ENCODE measurements at places on chromosomes 7 and 10.

- no peak for DNase-seq
Measured at GRCh38 chr7:70183278-70183677, 585.0 kb downstream of the AUTS2 start.

- DNase-seq, result no peak
Measured at GRCh38 chr7:3135626-3136025, 92.0 kb upstream of the CARD11 start.

DNA sequence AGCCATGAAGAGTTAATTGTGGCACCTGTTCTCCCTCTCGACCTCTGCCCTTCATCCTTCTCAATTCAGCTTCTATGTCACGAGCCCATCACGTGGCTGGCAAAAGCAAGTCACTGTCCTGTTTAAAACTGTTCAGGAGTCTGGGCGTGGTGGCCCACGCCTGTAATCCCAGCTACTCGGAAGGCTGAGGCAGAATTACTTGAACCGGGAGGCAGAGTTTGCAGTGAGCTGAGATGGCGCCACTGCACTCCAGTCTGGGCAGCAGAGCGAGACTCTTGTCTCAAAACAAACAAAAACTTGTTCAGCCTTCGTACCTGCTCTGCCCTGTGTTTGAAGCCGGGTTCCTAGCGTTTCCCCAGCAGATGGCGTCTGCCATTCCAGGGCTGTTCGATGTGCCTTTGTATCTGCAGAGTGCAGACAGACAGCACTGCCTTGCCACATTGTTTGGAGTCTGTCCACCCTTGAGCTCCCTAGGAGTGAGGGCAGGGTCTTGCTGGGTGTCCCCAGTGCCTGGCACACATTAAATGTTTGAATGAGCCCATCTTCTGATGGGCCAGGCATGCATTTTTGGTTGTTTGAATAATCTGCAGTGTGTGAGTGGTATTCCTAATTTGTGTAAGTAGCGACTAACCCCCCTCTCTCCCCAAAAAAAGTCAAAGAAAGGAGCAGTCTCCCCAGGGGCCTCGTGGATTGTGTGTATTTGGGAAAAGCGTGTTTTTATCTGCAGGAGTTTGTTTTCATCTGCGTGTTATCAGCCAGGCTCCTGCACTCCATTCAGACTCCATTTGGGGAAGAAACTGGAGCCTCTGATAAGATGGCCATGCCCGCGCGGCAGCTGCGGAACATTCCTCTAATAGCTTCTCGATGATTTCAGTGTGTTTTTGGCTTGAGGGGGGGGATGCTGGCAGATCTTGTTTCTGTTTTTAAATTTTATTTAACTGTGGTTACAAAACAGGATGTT, 61.2 kb downstream of the DNAJB6 start:
- no peak for DNase-seq

DNA sequence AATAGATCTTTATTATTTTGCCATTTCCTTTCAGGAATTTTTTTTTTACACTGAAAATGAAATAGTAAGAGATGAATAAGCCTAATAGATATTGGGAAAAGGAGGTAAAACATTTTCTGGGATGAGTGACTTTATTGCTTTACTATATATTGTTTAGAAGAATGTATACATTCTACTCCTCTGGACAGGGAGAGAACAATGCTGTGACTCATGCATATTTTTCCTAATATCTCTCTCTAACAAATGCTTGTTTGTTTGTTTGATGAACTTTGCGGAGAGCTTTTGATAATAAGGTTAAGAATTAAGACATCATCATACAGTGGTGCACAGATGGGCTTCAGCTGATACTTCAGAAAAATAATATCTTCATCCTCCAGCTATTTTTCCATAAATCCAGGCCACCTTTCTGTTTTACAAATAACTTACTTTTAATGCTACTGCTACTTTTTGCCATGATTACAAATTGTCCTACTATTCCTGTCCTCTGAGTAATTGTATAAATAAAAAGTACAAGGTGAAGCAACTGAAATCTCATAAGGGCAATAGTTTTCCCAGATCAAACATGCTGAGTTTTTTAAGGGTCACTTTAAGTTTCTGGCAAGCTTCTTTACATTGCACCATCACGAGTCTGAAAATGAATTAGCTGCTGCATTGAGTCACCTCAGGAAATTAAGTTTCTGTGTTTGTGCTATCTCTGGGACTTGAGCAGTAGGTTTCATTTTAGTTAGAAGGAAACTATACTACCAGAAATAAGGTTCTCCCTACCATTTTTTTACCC, 207.3 kb upstream of the POT1 start:
- DNase-seq, result no peak

DNA sequence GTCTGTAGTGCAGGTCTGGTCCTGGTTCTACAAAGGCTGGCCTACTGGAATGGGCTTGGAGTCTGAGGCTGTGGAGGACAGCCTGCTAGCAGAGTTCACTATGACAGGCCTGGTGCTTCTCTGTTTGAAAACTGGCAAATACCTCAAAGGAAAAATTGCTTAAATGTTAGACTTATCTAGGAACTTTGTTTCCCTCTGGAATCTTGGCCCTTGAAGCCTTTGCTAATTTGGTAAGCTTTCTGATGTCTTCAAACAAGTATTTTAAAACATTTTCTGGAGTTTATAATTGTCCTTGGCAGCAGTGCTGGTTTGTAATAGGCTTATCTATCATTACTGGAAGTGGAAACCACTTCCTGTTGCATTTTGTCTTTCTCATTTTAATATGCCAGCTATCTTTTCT, 139.7 kb downstream of the TMEM26 start:
- DNase-seq, result no peak

GRCh38 chr10:5902511-5903274, 12.7 kb downstream of the FBH1 start:
- DNase-seq, result no peak

- DNase-seq, result no peak
Measured at GRCh38 chr10:120711860-120712259, 139.3 kb upstream of the WDR11 start.

- DNase-seq, result no peak
Measured at GRCh38 chr7:90955641-90956207, 308.5 kb upstream of the FZD1 start.

GRCh38 chr7:131969560-131969959, 413.1 kb upstream of the PODXL start:
- DNase-seq, result no peak

- no peak for DNase-seq
Measured at GRCh38 chr10:118590334-118590733, 5.1 kb downstream of the PRLHR start.

- DNase-seq, result no peak
Measured at GRCh38 chr10:118397391-118397790, 55.3 kb upstream of the FAM204A start.

DNA sequence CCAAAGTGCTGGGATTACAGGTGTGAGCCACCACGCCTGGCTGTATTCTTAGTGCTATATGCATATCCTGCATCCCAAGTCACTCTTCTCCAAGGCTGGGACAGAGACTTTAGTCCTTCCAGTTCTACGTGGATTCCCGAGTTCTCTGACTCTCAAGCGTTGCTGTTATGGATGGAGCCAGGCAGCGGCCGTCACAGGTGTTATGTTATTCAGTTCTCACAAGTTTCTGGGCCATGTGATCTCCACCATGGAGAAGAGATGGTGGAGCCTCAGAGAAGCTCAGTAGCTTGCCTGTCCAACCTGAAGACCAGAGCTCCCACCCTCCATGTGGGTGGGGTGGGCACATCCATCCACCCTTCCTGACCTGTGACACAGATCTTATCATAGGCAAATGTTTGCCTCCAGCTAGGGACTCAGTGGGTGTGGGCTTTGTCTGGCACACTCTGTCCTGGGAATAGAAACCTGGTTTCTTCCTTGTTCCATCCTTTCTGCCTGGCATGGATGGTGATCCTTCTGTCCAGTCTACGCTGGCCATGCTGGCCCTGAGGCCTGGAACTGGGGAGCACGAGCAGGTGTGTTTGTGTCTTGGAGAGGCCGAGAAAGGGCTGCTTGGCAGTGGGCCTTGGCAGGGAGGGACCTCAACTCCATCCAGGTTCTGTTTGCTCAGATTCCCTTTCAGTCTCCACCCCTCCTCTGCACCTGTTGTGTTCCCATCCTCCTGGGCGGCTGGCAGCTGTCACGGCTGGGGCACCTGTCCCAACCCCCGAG, 55.3 kb downstream of the NEURL1 start:
- no peak for DNase-seq

GRCh38 chr10:64358907-64359306, 837.7 kb downstream of the REEP3 start:
- DNase-seq, result no peak

DNA sequence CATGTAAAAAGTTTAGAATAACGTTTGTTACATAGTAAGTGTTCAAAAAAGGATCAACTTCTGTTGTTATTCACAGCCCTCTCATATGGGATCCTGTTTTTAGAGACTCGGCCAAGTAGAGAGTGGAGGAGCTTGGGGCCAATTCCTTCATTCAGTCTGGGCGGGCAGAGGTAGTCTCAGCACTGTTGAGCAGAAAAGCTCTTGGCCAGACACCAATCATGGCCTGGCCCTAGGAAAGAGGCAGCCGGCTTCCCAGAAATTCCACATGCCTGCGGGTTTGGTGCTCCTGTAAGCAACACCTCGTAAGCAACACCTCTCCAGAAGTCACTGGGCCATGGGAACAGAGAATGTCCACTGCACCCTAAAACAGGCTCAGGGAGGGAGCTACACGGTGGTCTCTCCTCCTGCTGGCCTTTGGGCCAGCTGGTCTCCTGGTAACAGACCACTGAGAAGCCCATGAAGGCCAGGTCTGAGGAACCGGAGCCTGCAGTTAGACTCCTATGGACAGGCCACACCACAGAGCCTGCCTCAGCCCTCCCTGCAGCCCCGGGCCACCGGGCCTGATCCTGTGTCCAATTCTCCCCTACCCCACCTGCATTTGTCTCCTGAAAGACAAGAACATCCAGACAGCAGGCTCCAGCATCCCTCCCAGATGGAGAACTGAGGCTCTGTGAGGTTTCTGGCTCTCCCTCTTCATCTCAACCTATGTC, 149.1 kb downstream of the GRID1 start:
- DNase-seq, result no peak

GRCh38 chr7:18515067-18515466, 19.5 kb downstream of the HDAC9 start:
- DNase-seq, result no peak

DNA sequence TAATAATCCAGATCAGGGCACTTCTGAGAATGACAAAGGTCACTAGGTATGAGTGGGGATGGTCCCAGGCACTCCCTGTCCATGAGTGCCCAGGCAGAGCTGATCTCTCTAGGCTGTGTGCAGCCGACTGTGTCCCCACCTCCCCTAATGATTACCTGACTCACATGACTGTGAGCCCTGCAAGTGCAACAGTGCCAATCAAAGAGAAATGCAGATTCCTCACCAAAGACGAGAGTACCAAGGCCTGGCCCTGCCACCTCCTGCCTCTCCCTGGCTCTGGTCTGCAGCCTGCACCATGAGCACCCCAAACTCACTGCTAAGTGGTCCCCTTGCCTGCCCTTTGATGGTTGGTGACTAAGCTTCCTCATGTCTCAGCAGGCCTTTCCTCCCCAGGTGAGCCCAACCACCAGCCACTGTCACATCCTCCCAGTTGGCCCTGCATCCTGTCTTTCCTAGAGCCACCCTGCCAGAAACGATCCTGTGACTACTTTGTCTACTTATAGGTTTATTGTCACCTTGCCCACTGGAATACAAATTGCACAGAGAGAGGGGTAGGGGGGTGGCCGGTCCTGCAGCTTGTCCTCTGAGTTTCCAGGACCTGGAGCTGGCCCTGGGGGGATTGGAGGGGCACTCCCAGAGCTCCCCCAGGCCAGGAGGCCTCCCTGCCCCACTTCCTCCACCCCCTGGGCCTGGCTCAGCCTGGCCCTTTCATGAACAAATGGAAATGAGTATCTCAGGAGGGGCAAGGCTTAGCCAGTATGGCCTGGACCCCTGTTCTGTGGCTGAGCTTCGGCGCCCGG, 22.4 kb upstream of the GDF10 start:
- peak; percentile 14 for DNase-seq

- DNase-seq, result no peak
Measured at GRCh38 chr10:103554488-103555324, 61.2 kb downstream of the NEURL1 start.

- DNase-seq, result no peak
Measured at GRCh38 chr10:72075376-72076115, 12.8 kb downstream of the SPOCK2 start.

DNA sequence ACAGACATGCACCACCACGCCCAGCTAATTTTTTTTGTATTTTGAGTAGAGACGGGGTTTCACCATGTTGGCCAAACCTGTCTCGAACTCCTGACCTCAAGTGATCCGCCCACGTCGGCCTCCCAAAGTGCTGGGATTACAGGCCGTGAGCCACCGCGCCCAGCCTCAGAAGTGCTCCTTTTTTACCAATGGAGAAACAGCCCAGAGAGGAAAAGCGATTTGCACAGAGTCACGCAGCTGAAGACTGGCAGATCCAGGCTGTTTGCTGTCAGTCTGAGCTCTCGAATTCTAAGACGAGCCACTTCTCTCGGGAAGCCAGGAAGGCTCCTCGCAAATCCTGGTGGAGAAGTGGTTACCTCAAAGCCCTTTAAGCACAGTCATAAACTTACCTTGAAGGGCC, 57.4 kb upstream of the SDK1 start:
- no peak for DNase-seq

GRCh38 chr7:1663857-1664651, 6.0 kb upstream of the ELFN1 start:
- DNase-seq, result no peak

DNA sequence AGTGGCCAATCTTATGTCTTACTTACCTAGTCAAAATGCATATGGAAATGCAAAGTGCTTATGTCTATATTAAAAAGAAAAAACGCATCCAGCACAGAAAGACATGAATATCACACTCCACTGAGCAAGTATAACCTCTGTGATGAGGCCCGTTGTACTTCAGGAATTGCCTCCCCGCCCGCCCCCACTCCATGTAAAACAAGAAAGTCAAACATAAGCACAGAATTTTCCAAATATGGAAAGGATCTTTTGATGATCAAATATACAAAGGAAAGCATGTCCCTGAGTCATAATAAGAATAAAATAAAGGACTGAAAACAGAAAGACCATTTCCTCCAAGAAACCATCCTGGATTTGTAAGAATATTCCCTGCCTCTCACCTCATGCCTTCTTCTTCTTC, 229.1 kb downstream of the BAMBI start:
- no peak for DNase-seq

DNA sequence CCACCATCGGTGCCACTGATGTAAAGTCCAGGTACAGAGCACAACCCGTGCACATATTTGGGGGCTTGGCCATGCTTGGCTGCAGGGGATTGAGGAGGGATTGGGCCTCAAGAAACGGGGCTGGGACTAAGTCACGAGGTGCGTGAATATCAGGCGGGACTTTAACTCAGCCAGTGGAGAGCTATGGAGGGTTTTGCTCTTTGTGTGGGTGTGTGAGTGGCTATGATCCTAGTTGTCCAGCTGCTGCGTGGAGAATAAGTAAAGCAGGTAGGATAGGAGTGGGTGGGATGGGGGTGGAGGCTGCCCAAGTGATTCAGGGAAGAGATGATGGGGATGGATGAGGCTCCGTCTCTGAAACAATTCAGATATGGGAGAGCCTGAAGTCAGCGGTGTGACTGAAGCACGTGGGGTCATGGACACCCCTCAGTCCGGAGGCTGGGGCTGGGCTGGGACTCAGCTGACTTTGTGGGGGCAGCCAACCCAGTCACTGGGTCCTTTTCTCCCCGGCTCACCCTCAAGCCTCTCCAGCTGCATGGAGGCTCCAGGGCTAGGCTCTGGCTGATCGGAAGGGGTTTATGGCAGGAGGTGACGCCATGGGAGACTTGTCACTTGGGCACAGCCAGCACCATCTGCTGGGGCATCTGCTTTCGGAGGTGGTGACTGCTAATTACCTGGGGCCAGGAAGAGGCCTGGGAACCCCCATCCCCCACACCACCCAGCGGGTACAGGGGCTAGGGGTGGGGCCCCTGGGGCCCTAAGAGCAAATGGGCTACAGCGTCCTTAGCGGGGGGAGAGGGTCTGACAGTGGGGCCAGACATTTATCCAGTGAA, 1.7 kb upstream of the LFNG start:
- no peak for DNase-seq
